ENCODE measurements at places on chromosomes 12 and 14.

GRCh38 chr12:113850309-113851056, 115.6 kb downstream of the RBM19 start:
- DNase-seq: no peak

DNA sequence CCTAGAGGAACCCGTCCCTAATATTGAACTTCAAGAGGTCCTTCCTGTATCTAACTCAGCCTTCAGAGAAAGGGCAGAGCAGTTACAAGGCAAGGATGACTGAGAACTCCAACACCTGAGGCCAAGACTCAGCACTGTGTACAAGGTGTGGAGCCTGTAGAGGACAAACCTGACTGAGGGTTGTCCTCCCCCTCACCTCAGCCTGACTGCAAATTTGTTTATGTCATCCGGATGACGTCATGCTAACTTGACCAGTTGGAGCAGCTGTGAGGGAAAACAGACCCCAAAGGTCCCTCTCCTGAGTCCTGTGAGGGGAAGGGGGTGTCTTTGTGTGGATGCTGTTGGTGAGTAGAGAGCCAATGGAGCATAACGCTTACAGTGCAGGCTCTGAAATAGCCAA, 4.3 kb downstream of the CRACR2A start:
- no peak for DNase-seq

DNA sequence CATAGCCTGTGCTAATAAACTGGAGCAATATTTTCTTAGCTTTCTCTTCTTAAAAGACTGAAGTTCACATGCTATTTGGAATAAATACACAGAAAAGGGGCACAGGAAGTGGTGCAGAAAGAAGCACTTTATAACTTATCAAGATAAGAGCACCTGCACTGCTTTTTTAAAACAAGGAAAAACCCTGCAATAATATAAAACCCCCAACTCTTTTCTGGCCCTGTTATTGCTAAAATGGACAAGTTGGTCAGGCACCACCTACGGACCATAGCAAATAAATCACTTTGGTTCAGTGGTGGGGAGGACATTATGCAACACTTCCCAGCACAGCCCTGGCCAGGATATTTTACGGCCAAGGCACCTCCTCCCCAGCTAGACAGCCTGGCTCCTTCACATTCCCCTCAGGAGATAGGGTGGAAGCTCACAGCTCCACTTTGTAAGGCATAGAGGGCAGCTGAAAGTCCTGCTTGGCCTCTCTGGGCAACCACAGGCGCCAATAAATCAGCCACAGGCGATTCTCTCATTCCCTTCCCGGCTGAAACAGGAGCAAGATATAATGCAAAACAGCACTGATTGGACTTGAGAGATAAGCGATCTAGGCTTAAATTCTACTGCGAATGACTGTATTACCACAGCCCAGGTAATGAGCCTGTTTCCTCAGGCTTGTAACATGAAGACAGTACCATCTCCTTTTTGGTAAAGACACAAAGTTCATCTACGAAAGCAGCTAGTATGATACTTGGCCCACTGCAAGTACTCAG, 2.0 kb downstream of the ZBTB25 start:
- no peak for DNase-seq

- no peak for DNase-seq
These were observed 89.1 kb downstream of the MIA2 start for GRCh38 chr14:39322807-39323206.

DNA sequence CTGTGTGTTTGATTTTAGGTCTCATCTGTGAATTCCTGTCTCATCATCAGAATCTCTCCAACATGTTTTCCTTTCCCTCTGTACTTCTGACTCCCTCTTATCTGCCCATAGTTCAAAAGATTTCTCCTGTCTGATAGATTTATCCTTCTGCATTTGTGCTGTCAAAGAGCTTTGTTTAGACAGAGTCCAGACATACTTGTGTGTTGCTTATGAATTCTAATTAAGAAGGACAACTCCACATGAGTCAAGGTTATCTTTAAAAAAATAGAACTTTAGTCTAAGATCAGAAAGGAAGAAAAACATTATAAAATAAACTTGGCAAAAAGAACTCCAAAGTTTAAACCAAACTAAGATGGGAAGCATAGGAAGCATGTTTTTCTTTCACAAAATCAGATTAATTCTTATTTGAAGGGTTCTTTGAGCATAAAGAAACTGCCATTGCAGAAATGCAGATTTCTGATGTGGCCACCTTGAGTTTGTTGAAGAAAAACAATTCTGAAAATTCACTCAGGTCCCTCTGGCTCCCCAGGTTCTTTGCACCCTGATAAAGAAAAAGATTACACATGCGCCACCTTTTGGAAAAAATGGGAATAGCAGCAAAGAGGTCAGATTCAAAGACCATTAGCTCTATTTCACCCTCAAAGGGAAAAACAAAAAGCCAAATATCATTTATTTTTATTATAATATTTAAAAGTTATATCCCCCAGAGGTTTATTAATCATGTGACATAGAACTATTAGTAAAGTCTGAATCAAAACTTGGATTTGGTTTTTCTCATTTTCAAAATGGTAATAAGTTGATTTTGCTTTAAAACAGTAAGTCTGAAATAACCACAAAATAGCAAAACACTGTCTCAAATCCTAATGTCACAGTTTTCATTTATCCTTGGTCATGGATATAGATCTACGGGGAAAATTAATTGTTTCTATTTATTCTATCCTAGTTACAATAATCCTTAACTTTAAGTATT, 143.7 kb upstream of the DCN start:
- DNase-seq: no peak

GRCh38 chr12:132804426-132804861, 24.2 kb downstream of the GOLGA3 start:
- no peak for DNase-seq

- no peak for DNase-seq
These were observed 3.3 kb upstream of the PAX9 start for GRCh38 chr14:36658123-36659009.

- DNase-seq: no peak
These were observed 236.0 kb upstream of the DIO3 start for GRCh38 chr14:101325319-101325718.

DNA sequence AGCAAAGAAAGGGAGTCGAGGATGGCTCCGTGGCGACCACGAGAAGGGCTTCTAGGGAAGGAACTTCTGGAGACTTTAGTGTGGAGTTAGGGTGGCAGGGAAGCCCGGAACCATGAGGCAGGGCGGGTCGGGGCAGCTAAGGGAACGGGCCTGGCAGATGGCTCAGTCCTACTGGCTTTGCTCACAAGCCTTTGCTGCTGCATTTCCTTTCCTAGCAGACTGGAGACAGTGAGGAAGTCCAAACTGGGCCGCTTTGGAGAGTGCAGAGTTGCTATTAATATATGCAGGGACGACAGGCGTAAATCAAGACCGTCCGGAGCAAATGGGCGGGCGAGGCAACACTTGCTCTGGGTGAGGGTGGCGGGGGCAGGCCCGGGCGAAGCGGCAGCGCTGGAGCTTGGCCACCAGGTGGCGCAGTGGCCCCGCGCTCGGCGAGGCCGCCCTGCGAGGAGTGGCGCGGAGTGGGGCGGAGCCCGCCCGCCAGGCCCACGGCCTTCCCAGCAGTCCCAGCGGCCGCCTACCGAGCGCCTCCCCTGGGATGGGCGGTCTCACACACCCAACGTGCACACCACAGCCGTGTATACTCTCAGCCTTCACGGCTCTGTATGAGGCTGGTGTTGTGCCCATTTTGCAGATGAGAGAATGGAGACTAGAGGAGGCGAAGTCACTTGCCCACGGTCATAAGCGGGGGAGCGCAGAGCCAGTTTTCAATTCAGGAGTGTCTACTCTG, 24.4 kb upstream of the LRTM2 start:
- peak; percentile 86 for DNase-seq

DNA sequence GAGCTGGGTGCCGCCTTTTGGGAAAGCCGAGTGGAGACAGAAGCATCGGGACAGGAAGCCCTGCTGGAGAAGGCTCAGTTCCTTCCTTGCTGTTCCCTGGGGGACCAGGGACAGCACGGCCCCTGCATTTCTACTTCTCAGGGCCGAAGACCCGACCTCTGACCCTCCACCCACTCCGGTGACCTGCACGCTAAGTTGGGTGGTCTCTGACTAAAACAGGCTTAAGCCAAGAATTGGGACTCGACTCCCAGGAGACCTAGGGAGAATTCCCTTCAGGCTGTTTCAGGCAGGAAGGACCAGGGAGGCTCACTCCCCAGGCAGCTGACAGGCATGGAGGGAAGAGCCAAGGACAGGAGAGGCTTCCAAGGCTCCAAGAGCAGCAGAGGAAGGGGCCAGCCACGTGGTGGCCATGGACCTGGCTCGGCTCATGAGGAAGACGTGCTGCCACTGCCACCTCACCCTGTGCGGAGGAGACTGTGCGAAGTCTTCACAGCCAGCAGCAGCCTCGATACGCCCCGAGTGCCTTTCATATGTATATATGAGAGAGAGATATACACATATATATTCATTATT, 43.9 kb downstream of the DCAF4 start:
- DNase-seq: no peak

DNA sequence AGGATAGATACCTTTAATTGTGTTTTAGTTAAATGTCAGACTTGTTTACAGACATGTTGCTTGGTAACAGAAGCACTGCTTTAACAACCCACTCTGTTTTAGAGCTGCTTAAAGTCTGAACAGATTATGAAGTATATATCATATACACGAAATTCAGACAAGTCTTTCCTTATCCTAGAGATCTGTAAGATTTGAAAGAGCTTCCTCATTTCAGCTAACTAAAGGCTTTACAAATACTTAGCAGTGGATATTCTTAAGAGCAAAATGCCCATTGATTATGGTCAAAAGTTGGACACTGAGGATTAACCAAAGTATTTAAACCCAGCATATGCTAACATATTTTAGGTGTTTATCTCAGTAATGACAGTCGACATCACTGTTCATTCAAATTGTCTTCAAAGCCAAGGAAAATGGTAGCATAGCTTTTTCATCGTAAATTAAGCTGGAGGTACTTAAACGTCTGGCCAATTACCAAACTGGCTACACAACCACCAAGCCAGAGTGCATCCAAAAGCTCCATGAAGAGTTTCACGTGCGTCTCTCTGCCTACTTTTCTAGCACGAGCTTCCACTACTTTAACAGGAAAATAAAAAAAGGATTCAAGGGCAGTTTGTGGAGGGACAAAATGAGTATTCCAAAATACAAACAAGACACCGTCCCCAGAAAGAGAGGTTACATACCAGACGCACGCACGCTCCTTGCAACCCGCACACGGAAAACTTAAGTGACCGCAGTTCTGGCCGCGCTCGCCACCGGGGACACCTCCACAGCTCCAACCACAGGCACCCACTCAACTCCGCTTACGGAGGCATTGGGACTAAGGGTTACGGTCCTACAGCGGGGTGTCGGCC, 565 bp downstream of the CEP83 start:
- no peak for DNase-seq

DNA sequence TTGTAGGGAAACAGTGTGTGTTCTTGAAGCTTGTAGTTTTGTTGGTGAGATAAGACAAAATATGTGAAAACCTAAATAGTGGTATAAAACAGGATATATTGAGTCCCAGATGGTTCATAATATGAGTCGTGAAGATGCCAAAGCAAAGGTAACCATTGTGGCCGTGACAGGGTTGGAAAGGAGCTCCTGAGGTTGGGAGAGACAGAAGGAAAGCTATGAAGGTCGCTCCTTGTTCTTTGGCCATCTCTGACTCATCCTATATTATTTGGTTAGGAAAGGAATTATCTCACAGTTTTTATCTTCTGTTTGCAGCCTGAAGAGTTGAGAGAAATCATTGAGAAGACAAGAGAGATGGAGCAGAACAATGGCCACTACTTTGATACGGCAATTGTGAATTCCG, 27.1 kb downstream of the ATP6V1D start:
- no peak for DNase-seq

GRCh38 chr12:24049728-24050127, 100.3 kb upstream of the SOX5 start:
- no peak for DNase-seq

DNA sequence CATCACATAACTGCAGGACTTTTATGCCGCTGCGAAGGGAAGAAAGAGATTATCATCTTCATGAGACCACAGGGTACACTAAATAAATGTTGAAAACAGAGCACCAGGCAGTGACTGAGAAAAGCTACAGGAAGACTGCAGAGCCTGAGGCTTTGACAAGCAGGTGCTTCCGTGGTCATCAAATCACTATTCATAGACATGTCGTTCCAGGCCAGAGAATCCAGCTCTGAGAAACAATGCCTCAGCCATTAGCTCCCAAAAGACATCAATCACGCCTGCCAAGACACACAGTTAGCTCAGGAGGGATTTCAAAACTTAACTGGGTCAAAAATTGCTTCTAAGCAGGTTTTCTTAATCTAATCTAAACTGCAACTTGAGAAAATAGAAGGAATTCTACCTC, 47.2 kb upstream of the GARIN6 start:
- DNase-seq: no peak

DNA sequence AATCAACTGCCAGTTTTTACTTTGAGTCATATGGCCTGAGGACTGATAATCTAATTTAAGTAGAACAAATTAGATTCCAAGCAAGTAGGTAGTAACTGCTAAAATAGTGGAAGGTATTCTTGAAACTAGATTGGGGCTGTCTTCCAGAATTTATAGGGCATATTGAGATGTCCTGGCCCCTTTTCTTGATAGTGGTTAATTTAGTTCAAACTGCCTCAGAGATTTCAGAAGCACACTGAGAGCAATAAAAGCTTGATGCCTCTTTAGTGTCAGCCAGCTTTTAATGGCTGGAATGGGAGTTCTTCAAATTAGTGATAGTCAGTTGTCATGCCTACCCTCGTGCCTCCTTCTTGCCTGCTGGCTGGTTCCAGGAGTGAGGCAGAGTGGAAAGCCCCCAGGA, 120.5 kb downstream of the AKAP6 start:
- DNase-seq: no peak

- DNase-seq: no peak
These were observed 173.5 kb upstream of the PDZRN4 start for GRCh38 chr12:41014643-41015020.

DNA sequence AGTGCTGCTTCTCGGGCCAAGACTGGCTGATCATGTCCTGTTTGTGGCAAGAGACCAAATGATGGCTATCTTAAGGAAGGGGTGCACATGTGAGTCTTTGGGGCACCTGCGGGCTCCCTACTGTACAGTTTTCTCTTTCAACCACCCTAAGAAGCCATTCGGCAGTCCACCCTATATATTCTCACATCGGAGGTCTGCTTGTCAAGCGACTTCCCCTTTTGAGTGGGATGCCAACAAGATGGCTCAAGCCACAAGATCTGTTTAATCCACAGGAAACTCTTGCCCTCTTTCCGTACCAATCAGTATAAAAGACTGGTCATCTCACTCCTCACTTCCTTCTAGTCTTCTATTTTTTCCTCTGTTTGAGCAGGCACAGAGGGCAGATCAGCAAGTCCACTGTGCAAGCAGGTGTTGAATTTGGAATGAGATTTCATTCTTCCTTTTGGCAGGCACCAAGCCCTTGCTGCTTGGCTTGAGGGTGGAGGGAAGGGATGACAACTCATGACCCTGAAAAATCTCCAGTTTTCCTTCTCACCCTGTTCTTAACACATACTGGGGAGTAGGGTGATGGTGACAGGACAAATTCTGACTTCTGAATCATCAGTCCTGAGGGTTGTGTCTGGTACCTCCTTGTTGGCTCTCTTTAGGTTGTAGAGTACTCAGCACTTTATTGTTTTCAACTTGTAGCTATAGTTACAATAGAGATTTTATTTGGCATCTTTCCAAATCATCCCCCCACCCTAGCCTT, 17.6 kb downstream of the LACRT start:
- DNase-seq: no peak
